ENCODE measurements at places on chromosomes 1 and 21.

GRCh38 chr1:200373811-200374231, 36.0 kb downstream of the ZNF281 start:
- DNase-seq: no peak

DNA sequence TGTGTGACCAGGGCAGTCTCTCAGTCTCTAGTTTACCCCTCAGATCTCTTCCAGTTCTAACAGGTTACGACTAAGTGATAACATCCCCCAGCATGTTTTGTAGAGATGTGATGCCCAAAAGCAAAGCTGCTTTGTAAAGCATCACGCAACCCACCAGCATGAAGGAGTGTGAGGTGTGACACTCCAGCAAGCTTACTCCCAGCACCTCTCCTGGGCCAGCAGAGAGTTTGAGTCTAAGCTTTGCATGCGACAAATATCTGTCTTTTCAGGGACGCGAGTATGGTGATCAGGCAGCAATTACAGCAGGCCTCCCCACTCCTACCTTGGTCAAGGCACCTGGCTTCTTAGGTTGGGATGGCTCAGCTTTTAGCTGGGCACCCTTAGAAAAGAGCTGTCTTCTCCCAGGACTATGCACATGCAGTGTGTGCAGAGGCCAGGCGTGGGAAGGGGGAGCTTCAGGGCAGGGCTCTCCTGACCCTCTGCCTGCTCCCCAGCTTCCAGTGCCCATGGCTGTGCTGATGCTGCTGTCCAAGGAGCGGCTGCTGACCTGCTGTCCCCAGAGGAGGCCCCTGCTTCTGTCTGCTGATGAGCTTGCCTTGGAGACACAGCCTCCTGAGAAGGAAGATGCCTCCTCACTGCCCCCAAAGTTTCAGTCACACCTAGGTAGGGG, 48.2 kb downstream of the ELK4 start:
- no peak for DNase-seq

DNA sequence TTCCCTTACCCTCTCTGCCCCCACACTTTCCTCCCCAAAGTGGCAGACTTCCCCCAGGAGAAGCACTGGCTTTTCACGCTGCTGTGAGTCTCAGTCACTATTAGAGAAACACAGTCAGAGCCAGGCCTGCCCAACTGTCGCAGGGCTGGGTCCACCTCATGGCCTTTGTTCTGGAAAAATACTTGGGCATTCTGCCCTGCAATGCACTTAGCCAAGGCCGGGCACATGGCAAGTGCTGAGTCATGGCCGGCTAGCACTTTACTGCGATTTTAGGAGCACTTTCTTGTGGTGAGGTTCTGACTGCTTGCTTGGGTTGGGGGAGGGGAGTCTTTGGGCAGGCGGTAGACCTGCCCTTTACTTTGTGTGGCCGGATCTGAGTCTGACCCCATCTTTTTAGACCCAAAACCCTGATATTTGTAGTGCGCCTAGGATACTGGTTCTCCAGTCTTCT, 7.7 kb downstream of the EPHX1 start:
- peak; percentile 70 for DNase-seq

GRCh38 chr1:242225767-242226573, 227.1 kb upstream of the MAP1LC3C start:
- DNase-seq: no peak

GRCh38 chr1:33718186-33718585, 145.7 kb upstream of the HMGB4 start:
- DNase-seq: no peak
